CD4-positive, alpha-beta T cell treated with Interleukin-10 for 1 hour (primary cell): ENCODE measurements at places on chromosomes 6 and 20.

GRCh38 chr20:5688431-5688972 lies 61.7 kb upstream of the SHLD1 start:
- DNase-seq: no peak

DNA sequence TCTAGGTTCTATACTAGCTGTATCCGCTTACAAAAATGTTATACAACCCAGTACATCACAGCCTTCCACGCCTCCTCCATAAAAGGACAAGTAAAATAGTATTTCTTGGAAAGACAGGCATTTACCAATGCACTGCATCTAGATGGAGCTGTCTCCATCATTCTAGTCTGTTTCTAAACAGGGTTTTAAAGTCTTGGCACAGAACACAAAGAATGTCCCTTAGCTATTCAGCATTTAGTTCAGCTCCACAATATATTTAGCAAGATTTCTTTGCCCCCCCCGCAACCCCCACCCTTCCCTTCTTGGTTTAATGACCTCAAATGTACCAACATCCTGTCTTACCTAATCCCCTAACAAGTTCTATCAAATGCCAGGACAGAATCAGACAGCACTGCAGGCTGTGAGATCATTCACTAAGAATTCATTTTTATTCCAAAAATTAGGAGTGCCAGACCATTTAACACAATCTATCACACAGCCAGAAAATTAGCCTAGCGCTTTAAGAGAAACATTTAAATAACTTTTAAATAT lies 198.6 kb downstream of the BACH2 start:
- no peak for DNase-seq

- no peak for DNase-seq
Measured at GRCh38 chr20:50295762-50296449, 105.3 kb downstream of the CEBPB start.

DNA sequence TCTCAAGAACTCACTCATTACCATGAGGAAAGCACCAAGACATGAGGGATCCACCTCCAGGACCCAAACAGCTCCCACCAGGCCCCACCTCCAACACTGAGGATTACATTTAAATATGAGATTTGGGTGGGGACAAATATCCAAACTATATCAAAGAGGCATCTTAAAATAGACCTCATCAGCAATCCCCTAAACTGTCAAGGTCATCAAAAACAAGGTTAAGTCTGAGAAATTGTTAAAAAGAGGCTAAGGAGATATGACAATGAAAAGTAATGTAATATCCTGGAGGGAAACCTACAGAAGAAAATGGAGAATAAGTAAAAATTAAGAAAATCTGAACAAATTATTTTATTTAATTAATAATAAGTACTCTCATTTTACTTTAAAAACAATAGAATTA lies 922.3 kb downstream of the HACE1 start:
- DNase-seq: no peak

DNA sequence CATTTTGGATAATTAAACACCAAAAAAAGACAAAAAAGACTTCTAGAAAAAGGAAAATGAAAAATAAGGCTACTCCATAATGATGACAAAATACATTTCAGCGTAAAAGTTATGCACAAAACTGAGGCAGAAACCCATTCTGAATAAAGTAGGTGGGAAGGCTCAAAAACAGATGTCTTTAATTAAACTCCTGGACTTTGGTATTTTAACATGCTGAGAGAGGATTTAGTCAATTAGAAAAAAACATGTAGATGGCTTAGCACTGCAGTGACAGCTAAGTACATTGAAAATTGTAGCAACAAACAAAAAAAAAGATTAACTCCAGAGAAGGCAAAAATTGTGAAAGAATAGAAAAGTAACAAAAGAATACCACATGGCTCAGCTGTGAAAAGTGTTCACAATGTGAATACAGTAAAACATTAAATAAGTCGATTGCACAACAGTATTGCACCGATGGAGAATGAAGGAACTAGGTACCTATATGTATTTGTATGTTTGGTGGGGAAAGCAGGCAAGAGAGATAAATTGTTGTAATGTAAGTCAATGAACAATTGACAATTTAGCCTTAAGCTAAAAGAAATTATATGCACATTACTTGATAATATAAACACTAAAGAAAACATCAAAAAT lies 59.5 kb downstream of the TBC1D32 start:
- DNase-seq: no peak

DNA sequence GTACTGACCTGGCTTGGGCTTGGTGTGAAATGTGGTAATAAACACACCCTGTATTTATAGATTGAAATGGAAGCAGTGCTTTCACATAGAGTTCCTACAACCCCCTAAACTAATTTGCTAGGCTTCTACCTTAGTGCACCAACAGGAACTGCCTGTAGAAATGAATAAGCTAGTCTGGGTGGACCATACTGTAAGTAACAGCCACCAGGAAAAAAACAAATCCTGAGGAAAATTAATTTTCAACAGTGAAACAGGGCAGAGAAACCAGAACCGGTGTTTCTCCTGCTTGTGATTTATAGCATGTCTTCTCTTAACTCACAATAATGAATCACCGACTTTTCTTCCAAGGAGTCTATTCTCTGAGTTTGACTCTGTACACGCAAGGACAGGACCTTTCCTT lies 184.8 kb upstream of the HDAC2 start:
- DNase-seq: no peak

GRCh38 chr20:19341348-19342053 lies 129.1 kb downstream of the SLC24A3 start:
- DNase-seq: no peak

DNA sequence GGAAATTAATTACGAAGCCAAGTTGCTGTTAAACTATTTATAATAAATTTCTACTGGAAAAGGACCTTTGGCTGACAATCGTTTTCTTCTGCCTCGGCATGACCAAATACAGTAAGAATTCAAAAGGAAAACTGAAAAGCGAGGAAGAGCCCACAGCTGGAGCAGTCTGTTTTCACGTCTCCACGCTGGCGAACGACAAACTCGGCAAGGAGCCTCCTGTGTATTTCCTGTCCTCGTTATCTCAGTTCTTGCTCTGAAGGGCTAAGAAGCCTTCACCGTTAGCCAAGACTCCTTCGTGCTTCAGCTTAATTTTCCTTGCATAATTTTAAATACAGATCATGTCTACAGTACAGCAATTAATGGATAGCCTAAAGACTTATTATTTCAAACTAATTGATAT lies 214.3 kb upstream of the PLCB4 start:
- no peak for DNase-seq

DNA sequence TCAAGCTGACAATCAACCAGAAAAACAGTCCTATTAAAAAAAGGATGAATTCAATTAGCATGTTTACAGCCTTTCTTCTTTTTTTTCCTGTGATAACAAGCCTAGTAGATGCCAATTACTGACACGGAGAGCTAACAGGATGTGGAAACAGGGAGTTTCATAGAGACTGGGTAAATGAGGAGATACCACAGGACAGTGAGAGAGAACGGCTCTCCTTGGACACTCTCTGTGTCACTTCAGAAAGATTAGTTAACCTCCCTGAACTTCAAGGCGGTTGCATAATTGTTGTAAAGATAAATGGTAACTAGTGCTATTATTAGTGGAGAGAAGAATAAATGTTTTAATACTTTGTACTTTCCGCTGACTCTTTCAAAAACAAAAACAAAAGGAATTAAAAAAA lies 14.8 kb downstream of the SLC17A5 start:
- no peak for DNase-seq

GRCh38 chr20:52056203-52057062 lies 135.1 kb downstream of the ZFP64 start:
- no peak for DNase-seq

DNA sequence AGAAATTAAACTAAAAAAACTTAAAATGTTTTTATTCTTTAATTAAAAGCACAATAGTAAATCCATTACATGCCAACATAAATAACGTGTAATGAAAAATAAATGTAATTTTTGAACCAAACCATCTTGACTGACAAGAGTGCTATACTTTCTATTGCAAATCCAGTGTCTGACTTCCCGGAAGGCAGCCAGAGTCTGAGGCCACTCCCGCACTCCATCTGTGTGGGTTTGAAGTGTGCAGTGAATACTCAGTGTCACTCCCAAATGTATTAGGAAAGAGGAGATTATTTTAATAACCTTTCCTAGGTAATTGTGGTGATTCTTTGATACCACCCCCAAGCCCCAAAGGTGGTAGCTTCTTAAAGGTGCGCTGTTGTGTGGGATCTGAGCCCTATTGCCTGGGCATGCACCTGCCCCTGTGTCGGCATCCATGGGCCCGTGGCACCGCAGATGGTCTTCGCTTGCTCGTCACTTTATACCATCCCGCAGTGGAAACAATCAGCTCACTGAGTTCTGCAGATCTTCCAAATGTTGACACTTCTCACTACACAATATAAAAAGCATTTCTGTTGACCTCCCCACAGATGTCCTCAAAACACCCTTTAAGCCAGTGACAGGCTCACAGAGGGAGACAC lies 391.2 kb downstream of the THBS2 start:
- DNase-seq: no peak

- DNase-seq: no peak
Measured at GRCh38 chr6:80603679-80604078, 497.2 kb downstream of the BCKDHB start.

DNA sequence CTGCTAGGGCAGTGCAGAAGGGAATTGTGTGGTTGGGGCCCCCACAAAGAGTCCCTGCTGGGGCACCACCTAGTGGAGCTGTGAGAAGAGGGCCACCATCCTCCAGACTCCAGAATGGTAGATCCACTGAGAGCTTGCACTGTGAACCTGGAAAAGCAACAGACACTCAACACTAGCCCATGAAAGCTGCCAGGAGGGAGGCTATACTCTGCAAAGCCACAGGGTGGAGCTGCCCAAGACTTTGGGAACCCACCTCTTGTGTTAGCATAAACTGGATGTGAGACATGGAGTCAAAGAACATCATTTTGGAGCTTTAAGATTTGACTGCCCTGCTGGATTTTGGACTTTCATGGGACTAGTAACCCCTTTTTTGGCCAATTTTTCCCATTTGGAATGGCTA lies 328.4 kb upstream of the KHDRBS2 start:
- DNase-seq: no peak

- DNase-seq: no peak
Measured at GRCh38 chr6:1619673-1620503, 10.2 kb downstream of the FOXC1 start.

DNA sequence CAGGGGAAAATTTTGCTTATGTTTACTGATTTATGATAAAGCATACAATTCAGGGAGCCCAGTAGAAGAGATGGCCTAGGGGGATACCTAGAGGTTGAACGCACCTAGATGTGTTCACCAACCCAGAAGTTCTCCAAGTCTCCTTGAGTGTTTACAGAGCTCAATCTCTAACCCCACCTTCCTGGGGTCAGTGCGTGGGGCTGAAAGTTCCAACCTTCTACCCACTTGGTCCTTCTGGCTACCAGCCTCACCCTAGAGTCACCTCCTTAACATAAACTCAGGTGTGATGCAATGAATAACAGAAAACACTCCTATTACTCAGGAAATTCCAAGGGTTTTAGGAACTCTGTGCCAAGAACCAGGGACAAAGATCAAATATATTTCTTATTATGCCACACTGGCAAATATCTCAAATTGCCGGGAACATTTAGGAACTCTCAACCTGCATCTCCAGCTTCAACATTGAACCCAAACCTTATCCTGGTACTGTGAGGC lies 26.4 kb downstream of the AFG1L start:
- no peak for DNase-seq

DNA sequence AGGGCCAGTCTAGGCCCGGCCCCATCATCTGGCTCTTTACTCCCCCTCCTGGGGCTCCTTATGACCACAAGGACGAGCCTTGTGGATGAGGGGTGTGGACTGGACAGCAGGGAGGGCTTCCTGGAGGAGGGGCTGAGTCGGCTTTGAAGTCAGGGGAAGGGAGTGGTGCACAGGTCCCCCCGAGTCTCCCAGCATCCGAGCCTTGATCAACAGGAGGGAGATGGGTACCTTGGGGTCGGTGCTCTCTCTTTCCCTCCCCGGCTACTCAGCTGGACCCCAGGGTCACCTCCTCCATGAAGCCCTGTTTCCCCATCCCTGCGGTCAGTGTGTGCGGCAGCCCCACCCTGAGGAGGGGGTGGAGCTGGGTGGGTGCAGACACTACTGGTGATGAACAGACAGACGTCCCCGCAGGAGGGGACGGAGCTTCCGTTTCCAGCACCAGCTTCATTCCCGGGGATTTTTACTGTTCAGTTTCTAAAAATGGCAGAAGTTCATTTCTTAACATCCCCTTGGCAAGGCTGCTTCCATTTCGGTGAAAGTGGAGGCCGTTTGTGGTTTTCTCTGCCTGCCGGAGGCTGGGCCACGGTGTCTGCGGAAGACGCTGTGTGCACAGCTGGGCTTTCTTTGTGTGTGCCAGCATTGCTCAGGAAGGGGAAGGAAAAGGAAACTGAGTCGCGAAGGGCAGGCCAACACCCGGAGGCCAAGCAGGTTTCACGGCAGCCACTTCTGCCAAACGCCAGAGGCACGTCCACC lies 19.6 kb downstream of the NTSR1 start:
- DNase-seq: peak; percentile 14

DNA sequence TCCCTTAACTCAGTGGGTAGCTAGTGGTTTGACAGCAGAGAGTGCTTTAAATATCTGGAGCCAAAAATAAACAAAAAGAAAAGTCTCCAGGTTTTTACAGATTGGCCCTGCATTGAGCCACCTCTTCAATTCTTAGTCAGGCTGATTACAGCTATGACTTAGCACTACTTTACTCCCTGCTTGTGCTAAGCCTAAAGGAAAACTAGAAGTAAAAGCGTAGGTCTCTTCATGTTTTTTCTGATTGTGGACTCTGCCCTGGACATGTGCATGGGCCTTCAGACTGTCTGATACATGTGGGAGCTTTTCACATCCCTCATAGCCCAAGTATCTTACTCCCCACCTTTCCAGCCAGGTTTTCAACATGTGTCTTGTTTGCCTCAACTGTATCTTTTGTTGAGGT lies 33.3 kb downstream of the KPNA5 start:
- no peak for DNase-seq

DNA sequence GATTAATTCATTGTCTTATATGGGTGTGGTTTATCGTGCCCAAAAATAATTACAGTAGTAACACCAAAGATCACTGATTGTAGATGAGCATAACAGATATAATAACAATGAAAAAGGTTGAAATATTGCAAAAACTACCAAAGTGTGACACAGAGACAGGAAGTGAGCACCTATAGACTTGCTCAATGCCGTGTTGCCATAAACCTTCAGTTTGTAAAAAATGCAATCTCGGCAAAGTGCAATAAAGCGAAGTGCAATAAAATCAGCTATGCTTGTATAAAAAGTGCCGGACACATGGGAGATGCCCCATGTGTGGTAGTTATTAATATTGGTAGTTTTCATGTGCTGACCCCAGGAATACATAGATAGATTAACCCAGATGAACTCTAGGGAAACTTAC lies 192.6 kb downstream of the NRN1 start:
- no peak for DNase-seq

- no peak for DNase-seq
Measured at GRCh38 chr6:127466416-127466815, 7.2 kb upstream of the KIAA0408 start.
